Activated T-helper 1 cell treated with anti-CD3 and anti-CD28 coated beads, Interleukin-12 subunit alpha, Interleukin-12 subunit beta, Interleukin-2, Interleukin-4 antibody, amounts not matched to agents 30 ng/mL and 10 ng/mL and 1 ng/mL, durations not matched to agents 14 hours and 24 hours and 36 hours (primary cell): ENCODE measurements at places on chromosomes 6 and 20. TPM values are rescaled to one million over a fixed set of nuclear protein-coding genes. Genes with fewer than 3 reads are reported as not detected.
A peak's percentile ranks its signal among the peaks of the same experiment; 100 is the strongest.

The KCNK16 gene
- total RNA-seq: not detected in 2 replicates

The MDFI gene
- total RNA-seq: not detected in 2 replicates

DNA sequence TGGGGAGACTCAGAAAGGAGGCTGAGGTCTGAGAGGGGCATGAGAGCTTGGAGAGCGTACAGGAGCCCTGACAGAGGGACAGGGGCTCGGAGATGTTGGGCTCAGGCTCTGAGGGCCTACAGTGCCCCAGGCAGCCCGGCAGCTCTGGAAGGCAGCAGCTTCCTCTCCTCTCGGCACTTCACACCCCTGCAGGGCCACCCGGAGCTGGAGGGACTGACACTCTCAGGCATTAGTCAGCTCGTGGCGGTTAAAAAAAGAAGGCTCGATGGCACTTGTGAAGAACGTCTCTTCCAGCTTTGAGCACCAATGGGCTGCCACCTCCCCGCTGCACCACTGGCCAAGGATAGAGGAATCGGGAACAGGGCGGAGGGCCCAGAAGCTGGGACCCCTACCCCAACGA is 62.6 kb upstream of the SIRPA start:
- no peaks in the 10 kb centered on the region for H3K4me1 ChIP-seq
- H3K4me3 ChIP-seq: no peak overlapping the region
- H3K27me3 ChIP-seq: peaks cover 1% of the 10 kb centered on the region
- no peak overlapping the region for H3K27ac ChIP-seq
- no peaks in the 10 kb centered on the region for H3K36me3 ChIP-seq

DNA sequence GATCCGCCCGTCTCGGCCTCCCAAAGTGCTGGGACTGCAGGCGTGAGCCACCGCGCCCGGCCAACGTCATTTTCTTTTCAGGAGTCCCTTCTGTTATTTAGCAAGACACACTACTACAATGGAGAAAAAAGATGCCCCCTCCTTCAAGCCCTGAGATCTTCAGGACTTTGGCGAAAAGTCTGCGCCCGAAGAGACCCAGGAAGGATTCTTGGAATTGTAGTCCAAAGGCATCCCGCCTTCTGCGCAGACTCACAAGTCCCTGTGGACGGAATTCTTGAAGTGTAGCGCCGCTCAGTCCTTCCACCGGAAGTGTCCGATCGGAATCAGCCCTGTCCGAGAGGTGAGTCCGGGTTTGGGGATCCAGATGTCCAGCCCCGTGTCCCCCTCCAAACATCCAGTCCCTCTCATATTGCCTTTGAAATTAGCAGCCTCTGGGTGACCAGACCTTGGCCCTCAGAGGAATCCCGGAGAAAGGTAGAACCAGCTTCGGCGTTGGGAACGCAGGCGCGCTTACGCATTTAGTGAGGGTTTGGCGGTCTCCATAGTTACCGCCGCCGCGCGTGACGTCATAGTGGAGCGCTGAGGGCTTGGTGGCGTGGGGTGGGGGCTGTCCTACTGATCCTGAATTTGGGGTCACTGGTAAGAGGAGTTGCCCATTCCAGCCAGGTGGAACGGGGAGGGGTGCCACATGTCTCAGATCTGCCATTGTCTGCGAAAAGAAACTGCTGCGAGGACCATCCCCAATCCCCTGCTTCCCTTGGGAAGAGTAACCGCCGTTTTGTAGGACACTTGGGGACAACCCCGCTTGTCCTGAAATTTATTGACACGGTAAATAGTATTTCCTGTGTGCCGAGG is 490 bp downstream of the ZNF165 start:
- peak; percentile 82 for DNase-seq
- H3K4me1 ChIP-seq: peaks cover 21% of the 10 kb centered on the region
- H3K4me3 ChIP-seq: peak overlapping the region; percentile 96
- H3K27ac ChIP-seq: peak overlapping the region; percentile 96

DNA sequence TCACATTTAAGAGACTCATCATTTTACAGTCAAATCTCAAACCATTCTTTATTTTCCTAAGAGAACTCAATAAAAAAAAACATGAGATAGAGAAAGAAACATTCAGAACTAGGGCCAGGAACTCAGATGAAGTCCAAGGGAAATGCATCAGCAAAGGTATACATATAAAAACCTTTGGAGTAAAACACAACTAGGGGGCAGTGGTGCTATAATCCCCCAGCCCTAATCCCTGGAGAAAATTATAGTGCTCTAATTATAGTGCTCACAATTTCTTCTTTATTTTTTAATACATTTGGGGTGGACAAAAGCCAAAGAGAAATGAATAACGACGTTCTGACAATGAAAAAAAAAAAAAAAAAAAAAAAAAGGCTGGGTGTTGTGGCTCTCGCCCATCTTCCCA is 100.6 kb upstream of the EMILIN3 start:
- H3K27ac ChIP-seq: no peak overlapping the region
- no peak overlapping the region for H3K4me3 ChIP-seq
- peaks cover 17% of the 10 kb centered on the region for H3K36me3 ChIP-seq
- peaks cover 11% of the 10 kb centered on the region for H3K4me1 ChIP-seq
